Activated CD4-positive, alpha-beta T cell treated with anti-CD3 and anti-CD28 coated beads for 1 hour (primary cell): ENCODE measurements at places on chromosomes 16 and 17.
A peak's percentile ranks its signal among the peaks of the same experiment; 100 is the strongest.

DNA sequence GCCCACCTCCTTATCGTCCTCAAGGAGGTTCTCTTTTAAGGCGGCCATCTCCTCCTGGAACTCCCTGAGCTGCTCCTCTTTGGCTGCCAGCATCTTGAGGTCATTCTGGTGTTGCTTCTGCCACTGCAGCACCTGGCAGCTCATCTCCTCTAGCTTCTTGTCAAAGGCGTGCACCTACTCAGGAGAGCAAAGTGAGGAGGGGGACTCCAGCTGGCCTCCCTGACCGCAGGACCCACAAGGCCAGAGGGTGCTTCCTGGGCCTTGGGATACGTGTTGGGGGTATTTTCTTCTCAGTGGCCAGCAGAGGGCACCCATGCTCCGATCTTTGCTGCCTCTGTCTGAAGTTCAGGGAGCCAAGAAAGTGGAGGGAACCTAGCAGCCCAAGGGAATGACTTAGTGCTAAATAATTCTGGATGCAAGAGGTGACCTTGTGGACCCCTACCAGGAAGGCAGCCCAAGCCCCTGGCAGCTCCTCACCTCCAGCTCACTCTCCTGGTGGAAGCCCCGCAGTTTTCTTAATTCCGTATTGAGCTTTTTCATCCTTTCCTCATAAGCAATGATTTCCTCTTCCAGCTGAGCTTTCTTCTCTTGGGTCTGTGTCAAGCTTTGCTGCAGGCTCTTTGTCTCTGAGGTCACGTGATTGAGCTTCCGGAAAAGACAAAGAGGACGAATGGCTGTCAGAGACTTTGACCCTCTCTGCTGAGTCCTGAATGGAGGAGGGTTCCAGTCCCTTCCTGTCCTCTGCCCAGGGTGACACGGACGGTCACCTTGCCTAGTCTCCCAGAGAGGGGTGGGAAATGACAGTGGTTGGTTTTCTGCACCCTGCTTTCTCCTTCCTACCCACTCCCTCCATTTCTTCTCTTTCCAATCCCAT lies 31.4 kb downstream of the DHX38 start:
- DNase-seq, result no peak

DNA sequence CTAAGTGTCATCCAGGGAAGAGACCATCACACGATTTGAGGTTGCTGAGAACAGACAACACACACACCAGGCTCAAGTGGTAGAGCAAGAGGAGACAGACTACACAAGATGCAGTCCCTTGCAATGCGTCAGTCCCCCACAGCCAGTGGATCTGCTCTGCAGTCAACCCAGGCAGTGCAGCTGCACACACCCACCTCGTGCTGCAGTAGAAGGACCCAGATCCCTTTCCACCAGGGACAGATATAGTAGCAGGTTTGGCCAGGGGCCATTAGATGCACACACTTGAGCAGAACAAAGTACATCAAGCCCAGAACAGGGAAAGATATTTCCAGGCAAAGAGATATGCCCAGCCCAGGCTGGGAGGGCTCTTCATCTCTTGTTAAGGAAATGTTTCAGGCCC lies 112.9 kb downstream of the GRIN2A start:
- DNase-seq, result no peak

GRCh38 chr16:18783430-18784341 lies 6.4 kb downstream of the RPS15A start:
- DNase-seq, result no peak

- peak; percentile 30 for DNase-seq
Observed at GRCh38 chr17:68346448-68346847, 55.2 kb downstream of the ARSG start.

DNA sequence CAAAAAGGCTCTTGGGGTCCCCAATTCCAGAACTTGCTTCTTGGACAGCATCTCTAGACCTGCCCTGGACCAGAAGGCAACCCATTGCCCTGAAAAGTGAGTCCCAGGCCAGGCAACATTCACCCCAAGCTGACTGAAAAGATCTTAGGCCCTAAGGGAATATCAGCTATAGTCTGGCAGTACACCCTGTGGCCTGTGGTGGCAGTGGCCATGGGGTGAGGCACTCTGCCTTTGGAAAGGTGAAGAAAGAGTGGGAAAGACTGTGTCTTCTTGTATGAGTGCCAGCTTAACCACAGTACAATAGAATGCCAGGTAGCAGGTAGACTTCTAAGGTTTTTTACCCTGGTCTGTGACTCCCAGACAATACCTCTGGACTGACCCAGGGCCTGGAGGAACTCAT lies 564.5 kb downstream of the CDH8 start:
- no peak for DNase-seq

GRCh38 chr16:15533386-15533785 lies 99.0 kb downstream of the BMERB1 start:
- DNase-seq, result no peak

DNA sequence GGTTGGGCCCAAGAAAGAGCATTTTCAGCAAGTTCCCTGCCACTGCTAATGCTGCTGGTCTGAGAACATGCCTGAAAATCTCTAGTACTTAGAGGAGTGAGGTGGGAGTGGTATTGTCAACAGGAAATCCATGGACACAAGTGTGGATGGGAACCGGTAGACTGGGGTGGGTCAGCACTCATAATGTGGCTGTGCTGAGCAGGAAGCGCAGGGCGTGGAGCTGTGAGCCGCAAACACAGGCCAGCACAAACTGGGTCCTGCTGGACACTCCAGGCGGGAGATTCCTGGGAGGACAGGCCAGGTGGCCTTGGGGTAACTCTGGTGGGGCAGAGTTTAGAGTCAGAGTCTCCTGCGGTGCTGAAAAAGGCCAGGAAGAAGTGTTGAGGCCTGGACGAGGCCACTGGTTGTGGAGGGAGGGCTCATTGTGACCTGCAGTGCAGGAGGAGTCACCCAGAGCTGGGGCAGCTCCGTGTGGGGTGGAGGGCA lies 62.6 kb downstream of the BANP start:
- no peak for DNase-seq

GRCh38 chr17:68314916-68315535 lies 23.7 kb downstream of the ARSG start:
- DNase-seq, result no peak

DNA sequence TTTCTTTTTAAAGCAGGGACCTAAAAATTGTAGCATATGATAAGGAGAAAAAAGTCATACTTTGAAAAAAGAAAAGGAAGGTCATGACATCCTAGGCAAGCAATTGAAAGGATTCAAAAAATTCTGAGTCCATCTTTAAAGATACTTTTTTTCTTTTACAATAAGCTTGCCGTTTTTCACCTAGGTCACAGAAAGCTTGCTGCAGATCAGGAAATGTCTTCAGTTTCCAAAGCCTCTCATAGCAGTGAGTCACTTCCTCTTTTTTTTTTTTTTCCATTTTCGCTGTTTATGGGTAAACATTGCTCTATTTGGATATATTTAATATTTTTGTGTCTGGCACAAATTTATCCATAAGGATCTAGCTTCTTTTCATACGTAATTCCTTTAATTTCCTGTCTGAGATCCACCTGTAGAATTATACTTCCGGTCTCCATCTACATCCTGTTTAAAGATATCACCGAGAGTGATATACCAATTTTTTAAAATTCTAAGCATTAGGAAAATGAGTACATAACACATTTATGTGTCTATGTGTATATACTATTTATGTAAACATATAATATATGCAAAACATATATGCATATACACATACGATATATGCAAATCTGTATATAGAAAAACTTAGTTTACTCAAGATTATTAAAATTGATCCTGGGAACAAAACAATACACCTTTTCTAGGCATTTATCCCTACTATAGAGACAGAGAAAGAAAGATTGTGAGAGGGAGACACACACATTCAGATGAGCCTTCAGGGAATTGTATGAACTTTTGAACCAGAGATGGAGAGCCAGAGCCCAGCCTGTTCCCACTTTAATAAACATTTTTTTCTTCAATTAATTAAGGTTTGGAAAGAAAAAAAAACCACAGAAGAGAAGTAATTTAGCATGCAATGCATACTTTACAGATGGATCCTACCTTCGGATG lies 134.4 kb downstream of the SKAP1 start:
- DNase-seq, result no peak

DNA sequence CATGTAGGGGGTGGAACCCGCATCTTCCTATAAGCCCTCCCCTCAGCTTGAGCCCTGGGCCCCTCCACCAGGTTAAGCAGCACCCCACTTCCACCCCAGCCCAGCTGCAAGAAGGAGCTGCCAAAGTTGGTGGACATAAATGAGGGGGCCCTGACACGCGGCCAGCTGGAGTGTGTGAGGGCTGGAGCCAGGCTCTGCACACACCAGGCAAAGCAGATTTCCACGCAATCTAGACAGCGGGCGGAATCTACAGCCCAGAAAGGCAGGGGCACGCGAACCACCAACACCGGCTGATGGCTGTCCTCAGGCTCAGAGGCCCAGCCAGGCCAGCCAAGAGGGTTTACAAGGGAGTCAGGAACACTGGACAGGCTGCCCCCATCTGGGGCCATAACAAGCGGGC lies 171.2 kb downstream of the ZNF423 start:
- DNase-seq, result no peak

- DNase-seq, result no peak
Observed at GRCh38 chr16:46947900-46948547, 25.4 kb downstream of the DNAJA2 start.

DNA sequence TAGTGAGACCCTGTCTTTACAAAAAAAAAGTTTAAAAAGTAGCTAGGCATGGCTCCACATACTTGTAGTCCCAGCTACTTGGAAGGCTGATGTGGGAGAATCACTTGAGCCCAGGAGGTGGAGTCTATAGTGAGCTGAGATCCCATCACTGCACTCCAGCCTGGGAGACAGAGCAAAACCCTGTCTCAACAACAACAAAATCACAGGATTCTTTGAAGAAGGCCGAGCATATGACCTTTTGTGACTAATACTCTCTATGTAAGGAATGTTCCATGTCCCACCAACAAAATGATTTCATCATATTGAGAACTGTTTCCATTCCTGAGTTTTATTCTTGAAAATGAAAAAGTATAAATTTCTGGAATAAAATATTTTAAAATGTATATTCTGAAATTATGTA lies 58.9 kb upstream of the EFCAB3 start:
- DNase-seq, result no peak

- no peak for DNase-seq
Observed at GRCh38 chr17:72142614-72143013, 21.8 kb downstream of the SOX9 start.

- no peak for DNase-seq
Observed at GRCh38 chr16:85836706-85837582, 37.4 kb downstream of the COX4I1 start.

- DNase-seq, result no peak
Observed at GRCh38 chr17:57132663-57133062, 47.6 kb downstream of the AKAP1 start.

GRCh38 chr16:10562361-10562899 lies 18.0 kb downstream of the EMP2 start:
- DNase-seq, result no peak

- DNase-seq, result no peak
Observed at GRCh38 chr16:17446661-17447060, 24.1 kb downstream of the XYLT1 start.

DNA sequence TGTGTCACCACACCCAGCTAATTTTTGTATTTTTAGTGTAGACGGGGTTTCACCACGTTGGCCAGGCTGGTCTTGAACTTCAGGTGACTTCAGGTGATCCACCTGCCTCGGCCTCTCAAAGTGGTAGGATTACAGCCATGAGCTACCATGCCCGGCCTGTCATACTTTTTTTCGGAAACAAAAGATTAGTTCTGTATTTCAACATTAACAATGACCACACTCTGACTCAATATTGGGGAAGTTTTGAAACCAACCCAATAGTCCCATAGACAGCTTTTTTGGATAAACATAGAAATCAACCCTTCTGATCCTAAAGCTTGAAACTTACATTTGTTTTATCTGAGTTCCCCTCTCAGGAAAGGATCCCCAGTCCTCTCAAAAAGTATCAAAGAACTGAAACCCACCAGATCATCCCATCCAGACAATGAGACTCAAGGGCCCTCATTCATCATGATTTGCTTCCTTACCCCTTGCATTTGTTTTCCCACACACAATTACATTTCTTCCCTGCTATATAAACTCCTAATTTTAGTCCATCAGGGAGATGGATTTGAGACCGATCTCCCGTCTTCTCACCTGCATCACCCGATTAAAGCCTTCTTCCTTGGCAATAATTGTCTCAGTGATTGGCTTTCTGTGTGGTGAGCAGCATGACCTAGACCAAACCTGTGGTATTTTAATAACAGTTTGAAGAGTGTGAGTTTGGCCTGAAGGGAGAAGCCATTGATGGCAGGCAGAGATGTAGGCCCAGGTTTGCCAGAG lies 7.2 kb upstream of the AGRP start:
- DNase-seq, result no peak

DNA sequence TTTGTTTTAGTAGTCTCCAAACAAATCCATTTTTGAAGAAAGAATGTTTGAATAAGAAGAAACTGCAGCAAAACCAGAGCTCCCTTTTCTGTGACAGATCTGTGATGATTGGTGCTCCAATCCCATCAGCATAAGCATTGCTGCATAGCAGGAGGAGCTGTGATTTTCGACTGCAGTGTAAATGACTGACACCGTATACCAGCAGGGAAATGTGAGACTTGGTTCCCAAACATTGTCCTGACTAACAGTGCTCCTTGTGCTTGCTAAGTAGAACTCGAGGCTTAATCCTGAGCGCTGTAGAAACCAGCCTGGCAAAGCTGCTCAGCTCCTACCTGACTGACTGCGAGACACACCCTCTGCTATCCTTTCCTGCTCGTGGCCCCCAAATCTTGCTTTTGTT lies 57.2 kb downstream of the NUP93 start:
- no peak for DNase-seq

DNA sequence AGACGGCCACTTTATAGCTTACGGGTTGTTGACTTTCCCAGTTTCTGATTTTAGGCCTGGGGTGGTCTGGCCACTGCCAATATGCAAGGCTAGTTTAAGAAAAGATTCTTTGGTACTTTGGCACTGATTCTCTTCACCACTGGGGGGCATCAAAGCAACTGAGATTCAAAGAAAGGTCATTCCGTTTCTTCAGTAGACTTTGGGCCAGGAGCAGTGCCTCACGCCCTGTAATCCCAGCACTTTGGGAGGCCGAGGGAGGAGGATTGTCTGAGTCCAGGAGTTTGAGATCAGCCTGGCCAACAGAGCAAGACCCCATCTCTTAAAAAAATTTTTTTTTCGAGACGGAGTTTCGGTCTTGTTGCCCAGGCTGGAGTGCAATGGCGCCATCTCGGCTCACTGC lies 53.0 kb downstream of the RPA1 start:
- peak; percentile 9 for DNase-seq

- DNase-seq, result no peak
Observed at GRCh38 chr17:58336456-58337209, 8.0 kb upstream of the TSPOAP1 start.

GRCh38 chr17:49996121-49996494 lies 1.1 kb upstream of the DLX3 start:
- DNase-seq, result no peak

GRCh38 chr16:77574867-77575624 lies 140.2 kb upstream of the ADAMTS18 start:
- no peak for DNase-seq
